ENCODE measurements at places on chromosomes 1 and 21.
A peak's percentile ranks its signal among the peaks of the same experiment; 100 is the strongest.

DNA sequence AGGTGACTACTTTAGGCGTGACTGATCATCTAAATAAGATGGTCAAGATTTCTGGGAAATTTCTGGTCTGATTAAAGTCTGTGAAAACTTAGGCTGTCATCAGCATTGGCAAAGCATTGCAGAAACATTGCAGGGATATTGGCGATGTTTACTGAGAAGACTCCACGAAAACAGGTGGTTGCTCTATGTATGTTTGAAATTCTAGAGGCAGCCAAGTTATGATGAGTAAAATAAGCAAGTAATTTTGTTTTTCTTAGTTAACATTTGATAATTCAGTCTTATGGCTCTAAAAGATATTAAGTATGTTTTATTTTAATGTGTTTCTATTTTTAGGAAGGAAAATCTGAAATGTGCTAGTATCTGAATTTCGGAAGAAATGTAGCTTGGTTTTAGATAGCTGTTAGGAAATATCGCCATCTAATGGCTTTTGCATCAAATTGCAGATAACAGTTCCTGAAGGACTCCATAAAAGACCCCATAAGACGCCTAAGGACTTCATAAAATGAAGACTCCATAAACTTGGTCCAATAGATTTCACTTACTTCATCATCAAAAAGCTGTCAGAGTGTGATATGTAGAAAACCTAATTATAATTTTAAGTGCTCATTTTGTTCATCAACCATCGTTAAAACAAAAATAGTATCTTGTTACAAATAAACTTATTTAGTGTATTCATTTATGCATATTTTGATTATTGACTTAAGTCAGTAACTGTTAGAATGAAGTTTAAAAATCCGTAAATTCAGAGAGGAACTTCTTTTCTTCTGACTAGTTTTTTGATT is 344.6 kb downstream of the RYR2 start:
- no peak for DNase-seq

GRCh38 chr1:24415910-24416665 is 486 bp downstream of the NIPAL3 start:
- peak; percentile 10 for DNase-seq

- DNase-seq, result no peak
Measured at GRCh38 chr1:17816511-17816910, 61.4 kb downstream of the ACTL8 start.

DNA sequence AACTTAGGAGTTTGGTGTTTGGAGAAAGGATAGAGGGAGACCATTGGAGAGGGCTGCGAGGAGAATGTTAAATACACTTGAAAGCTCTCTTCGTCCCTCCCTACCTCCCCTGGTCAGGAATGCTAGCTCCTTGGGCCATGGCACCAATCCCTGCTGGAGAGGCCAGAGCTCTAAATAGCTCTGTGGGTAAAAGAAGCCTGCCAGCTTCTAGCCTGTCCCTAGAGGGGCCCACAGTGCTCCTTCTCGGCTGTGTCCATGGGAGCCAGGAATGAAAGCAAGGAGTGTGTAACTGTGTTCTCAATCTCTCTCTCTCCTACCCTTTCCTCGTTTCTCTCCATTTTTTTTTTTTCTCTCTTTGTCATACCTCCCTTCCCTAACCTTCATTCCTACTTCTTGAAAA is at the start of gene CCDC190:
Gene CCDC190, minus strand, starts transcription at position 75 of the 400 bp plus-strand sequence. CDS start 1,529 bp downstream, outside the sequence.
- no peak for DNase-seq

DNA sequence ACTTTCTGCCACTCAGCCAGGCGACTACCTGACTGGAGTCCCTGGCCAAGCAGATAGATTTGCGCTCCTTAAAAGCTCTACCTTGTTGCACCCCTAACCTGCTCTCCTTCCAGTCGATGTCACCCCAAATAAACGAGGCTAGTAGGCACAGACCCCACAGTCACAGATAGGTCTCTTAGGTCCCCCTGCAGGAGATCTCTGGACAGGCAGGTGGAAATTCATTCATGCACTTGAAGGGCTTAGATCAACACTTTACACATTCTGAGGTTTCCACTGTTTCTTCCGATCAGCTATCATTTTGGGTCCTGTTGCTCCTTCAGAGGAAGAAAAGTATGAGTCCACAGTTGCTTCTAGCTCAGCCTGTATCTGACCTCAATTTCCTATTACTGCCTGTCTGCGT is 272.6 kb upstream of the FMN2 start:
- DNase-seq, result no peak

DNA sequence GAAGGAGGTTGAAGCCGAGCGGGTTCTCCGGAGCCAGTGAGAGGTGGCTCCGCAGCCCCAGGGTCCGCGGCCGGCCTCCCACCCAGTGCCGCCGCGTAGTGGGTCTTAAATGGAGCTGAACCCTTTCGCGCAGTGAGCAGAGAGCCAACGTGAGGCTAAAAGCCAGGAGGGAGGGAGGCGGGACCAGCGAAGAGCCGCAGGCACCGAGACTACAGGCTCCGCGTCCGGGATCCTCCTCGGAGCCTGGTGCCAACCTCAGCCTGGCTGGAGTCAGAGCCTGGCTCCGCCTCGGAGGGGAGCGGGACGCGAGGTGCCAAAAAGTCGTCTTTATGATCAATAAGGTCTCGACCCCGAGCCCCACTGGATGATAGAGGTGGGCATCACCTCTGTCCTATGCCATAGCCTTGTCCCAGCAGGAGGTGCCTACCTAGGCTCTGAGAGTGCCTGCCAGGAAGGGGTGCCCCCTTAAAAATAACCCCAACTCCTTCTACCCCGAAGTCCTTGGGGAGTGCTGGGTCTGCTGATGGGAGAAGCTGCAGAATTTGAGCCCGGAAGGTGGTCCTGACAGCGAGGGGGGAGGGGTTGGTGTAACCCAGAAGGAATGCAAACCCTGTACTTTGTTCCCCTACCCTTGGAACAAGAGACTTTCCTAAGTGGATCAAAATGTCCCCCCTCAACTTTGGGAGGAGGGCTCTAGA is 1.6 kb downstream of the IGSF21 start:
- no peak for DNase-seq

GRCh38 chr1:41658431-41659158 is 174.1 kb upstream of the EDN2 start:
- no peak for DNase-seq

GRCh38 chr1:54569339-54569738 is 21.3 kb downstream of the ACOT11 start:
- no peak for DNase-seq

DNA sequence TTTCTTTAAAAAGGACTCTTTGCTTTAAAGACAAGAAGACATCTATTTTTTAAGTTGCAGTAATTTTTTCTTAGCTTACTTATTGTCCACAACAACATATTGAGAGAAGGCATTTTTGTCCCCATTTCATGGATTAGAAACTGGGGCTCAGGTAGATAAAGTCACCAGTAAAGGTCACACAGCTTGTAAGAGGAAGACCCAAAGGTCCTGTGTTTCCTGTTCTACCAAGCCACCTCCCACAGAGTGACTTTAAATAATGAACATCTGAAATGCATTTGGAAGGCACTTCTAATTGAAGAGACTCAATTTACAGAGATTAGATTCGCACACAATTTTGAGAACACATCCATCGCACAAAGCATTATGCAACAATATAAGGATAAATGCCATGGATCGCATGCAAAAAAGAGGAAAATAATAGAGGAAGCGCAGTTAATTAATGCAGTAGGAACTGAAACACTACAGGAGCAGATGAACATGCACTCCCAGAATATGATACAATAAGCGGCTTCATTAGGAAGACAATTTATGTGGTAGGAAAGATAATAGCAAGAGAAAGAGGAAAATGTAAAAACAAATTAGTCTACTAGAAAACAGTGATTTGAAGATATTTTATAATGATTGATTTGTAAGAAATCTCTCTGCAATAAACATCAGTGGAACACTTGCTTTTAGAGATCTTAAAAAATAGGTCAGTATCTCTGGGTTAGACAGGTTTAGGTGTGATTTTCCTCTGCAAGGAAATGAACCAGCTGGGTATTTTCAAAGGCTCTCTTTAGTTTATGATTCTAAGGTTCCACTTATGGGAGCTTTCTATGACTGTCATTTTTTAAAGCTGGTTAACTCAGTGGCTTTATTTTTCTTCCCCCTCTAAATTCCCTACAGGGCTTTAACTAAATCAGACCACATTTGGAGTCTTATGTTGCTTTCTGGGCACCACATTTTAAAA is 27.1 kb upstream of the CD2 start:
- DNase-seq, result no peak

DNA sequence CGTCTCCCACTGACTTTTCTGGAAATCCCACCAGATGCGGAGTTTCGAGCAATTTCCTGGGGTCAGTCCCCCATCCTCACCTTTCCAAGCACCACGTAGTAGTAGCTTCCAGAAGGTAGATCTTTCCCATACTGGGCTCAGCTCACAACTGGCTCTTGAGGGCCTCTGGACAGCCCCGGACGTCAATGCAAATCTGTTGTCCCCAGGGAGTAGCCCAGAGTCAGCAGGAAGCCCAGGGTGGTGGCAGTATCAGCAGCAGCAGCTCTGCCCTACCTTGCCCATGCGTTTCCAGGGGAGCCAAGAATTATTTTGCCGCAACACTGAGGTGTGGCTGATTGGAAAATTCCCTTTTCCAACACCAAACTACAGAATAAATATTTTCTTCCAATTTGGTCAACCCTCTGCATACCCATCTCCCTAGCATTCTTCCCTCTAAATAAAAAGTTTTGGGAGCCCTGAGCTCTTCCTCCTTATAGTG is 70.3 kb downstream of the CD46 start:
- DNase-seq, result no peak

GRCh38 chr1:244294599-244295224 is 157.0 kb downstream of the ADSS2 start:
- no peak for DNase-seq

DNA sequence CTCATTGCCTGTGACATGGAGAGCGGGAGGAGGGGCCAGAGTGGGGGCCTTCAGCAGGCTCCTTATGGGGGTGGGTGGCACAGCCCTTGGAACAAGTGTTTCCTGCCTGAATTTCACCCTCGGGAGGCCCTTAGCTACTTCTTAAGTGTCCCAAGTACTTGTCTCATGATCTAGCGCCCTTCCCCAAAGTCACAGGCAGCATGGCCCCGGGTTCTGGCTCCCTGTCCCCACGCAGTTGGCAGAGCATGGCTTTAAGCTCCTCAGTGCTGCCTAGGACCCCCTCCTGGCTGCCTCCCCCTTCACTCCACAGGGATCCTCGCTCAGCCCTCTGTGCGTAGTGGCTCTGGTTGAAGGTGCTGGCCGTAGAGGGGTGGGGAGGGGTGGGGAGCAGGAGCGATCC is 197.2 kb downstream of the CAMTA1 start:
- no peak for DNase-seq

- no peak for DNase-seq
Measured at GRCh38 chr1:230708631-230709580, 5.0 kb downstream of the AGT start.

DNA sequence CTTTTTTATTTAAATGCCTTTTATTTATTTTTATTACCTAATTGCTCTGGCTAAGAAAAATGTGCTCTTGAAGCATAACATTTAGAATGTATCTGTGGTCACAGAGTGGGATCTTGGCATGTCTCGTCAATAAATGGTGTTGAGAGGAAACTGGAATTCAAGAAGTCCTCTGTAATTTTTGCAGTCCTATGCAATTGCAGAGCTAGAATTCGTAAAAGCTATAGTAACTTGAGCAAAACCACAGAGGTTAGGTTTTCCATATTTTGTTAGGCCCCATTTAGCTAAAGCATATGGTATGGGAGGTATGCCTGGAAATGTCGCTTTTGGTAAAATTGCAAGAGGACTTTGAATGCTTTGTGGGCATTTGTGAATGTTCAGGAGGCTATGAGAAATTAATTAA is 466.7 kb upstream of the NFIA start:
- DNase-seq, result no peak

DNA sequence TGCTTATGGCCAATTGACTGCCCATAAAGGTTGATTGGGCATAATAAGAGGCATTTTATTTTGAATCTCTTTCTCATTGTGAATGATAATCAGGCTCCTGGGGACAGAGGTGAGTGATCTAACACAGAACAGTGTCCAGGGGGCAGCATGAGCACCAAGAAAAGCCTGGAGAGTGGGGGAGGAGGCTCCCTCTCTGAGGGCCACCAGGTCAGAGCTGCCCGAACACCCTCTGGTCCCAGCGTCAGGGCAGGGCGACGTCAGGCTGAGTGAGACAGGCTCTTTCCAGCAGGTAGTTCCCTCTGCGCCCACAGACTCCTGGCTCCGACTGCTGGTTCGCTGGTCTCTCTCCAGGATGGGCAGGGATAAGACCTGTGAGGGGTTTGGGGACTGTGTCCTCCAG is 250.2 kb upstream of the C1orf174 start:
- DNase-seq, result no peak

GRCh38 chr1:157348538-157349480 is 203.5 kb downstream of the FCRL5 start:
- DNase-seq, result no peak

GRCh38 chr1:62707744-62708120 is 19.5 kb upstream of the DOCK7 start:
- no peak for DNase-seq

DNA sequence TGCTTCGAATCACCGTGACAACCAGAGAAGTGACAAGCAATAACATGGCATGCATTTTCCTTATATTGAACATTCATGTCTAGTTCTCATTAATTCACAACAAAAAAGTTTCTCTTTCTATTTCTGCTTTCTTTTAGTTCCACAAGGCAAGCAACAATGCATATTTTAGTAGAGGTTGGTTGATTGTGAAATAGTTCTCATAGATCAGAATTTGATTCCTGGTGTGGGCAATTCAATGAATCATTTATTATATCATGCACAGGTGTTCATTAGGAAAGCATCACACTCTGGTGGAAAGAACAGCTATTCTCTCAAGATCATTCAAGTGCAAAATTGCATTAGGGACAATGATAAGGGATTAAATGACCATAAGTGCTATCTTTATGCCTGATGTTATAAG is 980.9 kb downstream of the BRINP3 start:
- DNase-seq, result no peak

DNA sequence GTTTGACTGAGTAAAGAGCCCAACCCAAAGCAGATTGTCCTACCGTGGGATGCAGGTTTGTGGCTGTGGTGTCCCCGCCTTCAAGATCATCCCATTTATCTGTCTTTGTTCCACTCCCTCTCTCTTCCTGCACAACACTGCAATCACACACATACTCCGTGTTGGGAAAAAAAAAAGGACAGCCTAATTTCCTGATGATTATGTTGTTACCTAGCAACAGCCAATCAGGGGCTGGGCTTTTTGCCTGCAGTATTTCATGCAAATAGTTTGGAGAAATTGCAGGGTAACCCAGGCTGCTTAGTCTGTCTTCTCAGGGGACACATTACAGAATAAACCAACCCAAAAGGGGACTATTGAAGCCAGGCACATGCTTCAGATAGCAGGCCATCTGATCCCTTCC is 38.3 kb downstream of the PHC2 start:
- DNase-seq, result no peak

- no peak for DNase-seq
Measured at GRCh38 chr21:42459082-42459460, 37.0 kb downstream of the RSPH1 start.

GRCh38 chr1:169027607-169028320 is 78.7 kb upstream of the ATP1B1 start:
- no peak for DNase-seq

DNA sequence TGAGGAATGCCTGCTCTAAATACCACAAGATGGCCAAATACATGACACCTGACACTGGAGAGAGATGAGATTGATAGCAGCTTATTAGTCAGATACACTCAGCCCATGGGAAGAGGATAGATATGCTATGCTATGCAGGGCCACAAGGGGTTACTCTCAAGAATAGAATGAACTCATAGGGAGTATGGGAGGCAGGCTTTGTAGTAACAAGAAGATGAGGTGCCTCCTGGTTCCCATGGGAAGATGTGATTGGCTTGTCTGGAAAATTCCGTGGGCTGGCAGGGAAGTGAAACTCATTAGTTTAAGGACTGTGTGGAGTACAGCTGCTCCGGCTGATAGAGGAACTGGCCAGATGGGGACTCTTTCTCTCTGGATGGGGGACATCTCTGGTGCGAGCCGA is 16.5 kb downstream of the CCDC30 start:
- no peak for DNase-seq

All from activated T-helper 9 cell treated with anti-CD3 and anti-CD28 coated beads, Interleukin-2, amount 50 U/mL, for 16 hours (primary cell).